Stimulated activated CD4-positive, alpha-beta T cell treated with anti-CD3 and anti-CD28 coated beads, Interleukin-2, amount 100 ng/mL, for 4 hours (primary cell): ENCODE measurements at places on chromosomes 5 and 9.

GRCh38 chr5:135608761-135609443, 30.1 kb upstream of the CXCL14 start:
- DNase-seq, result no peak

DNA sequence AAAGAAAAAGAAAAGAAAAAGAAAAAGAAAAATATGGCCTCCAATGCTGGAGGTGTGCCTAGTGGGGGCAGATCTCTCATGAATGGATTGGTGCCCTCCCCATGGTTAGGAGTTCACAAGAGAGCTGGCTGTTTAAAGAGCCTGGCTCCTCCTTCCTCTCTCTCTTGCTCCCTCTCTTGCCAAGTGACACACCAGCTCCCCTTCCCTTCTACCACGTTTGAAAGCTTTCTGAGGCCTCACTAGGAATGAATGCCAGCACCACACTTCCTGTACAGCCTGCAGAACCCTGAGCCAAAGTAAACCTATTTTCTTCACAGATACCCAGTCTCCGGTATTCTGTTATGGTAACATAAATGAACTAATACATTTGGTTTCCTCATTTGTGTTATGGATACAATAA, 14.4 kb upstream of the GALNT10 start:
- no peak for DNase-seq

- no peak for DNase-seq
These were observed 10.1 kb upstream of the THG1L start for GRCh38 chr5:157721159-157721558.

DNA sequence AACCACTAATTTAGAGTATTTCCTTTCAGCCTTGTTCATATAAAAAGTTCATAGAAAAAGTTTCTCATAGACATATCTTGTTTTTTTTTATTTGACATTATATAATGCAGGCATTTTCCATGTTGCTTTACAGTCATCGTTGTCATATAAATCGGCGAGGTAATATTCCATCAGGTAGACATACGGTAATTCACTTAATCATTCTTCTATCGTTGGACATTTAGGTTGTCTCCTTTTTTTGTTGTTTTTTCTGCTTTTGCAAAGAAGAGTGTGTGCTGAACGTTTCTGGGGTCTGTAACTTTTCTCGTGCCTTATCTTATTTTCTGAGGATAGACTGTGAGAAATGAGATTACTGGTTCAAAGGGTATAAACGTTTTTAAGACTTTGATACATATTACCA, 283.6 kb downstream of the ARHGAP26 start:
- no peak for DNase-seq

DNA sequence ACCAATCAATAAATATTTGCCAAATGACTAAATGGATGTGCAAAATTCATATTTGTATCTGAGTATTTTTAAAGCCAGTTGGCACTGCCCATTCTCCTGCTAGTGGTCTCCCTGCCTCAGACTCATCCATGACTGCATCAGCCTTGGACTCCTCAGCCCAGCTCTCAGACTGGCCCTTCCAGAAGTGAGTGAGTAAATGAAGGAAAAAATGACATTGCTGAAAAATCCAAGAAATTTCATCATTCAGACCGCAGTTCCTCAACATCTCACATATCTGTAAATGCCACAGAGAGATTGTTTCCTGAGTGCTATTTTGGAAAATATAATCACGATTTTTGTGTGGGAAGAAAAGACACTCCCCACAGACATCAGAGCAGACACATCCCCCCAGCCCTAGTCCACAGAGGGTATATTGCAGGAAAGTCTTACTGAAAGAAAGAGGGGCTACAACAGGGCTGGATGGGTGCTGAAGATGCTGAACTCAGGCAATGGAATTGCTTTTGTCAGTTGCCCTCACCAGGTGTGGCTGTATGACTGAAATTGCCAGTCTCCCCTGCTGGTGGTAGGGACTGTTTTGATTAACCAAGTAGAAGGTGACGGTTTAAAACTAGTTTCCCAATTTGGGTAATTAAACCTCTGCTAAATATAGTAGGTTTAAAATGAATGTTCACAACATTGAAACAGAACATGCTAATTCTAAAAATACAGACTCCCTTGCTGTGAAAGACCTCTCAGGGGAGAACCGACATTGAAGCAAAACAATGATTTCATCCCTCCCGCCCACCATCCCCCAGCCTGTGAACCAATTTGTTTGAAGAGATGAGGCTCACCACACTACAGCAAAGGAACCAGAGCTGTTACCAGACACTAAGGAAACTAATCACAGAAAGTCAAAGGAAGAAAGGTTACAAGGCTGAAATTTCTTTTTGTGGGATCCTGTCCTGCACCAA, 158.8 kb downstream of the DEPDC1B start:
- DNase-seq, result no peak

DNA sequence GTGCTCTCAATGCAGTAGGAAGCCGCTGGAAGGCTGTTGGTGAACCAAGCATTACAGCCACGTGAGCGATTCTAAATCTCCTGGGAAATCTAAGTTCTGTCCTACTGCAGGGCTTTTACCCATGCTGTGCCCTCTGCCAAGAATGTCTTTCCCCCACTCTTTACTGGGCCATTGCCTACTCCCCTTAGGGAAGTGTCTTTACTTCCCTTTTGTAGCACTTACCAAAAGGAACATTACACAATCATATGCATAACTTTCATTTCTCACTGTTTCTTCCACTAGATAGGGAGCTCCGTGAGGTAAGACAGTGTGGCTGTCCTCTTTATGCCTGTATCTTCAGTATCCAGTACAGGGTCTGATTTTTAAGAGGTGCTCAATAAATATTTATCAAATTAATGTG, 241.7 kb upstream of the NR4A3 start:
- DNase-seq, result no peak

DNA sequence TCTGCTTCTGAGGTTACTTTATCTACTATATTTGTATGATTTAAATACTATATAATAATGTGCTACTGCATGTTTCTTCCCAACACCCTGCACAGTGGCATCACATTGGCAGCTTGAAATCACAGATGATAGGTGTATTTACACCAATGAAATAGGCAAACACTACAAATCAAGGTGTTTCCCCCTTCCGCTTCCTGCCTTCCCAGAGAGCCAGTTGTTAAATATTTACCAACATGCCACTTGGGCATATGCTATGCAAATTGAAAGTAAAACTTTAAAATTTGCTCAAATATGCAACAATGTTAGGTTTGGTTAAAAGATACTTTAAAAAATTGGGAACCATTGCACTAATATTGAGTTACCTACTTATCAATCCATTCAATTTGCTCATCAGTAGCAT, 58.2 kb upstream of the SMARCA2 start:
- DNase-seq, result no peak

DNA sequence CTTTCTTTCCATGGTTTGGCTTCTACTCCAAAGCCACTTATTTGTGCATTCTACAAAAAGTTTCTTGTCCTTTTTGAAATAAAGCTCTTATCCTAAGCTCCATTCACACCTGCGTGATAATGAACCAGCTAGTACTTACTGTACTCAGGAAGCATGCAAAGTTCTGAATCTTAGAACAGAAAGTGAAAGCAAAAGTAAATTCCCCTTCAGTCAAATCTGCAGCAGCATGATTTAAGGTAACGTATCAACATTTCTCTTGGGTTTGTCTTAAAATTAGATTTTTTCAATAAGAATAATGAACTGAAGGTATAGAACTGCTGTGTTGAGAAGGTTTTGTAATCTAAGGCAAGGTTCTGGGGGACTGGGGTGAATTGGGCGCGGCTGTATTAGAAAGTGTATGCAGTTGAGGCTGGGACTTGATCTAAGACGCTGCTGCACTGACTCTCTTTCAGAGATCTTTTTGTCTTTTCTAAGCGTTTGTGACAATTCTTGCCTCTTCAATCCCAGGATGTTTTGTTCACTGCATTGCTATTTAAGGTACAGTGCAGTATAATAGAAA, at the start of gene ERAP2:
TSS of gene ERAP2 (plus strand) at position 209 of the 559 bp plus-strand sequence. CDS start 3,186 bp downstream, outside the sequence.
- DNase-seq, result no peak

DNA sequence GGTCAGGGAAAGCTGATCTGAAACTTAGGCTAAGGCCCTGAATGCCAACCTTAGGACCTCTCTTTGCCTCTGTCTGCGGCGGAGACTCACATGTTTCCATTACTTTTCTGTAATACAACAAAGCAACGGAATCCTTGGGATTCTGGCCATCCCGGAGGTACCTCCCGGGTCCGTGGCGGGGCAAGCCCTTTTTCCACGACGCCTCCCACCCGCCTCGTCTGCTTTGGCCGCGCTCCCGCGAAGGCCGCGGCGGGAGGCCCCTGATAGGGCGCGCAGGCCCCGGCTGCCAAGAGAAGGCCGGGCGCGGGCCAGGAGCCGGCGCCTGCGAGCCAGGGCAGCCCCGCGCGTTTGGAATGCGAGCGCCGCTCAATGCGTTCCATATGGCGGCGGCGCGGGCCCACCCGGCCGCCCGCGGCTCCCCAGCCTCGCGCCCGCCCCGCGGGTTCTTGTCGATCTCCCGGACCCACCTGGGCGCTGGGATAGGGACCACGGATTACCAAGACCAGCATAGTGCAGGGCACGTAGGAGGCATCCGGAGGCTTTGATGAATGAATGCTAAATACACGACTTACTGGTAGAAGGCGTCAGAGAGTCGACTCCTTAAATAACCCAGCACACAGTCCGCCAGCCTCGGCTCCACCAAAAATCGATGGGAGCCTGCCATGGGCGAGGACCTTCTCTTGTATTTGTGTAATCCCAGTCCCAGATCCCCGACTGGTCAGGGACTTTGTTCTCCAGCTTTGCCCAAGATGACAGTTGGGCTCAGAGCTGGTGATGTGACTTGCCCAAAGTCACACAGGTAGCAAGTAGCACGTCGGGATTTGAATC, 17.5 kb upstream of the PHF19 start:
- no peak for DNase-seq

DNA sequence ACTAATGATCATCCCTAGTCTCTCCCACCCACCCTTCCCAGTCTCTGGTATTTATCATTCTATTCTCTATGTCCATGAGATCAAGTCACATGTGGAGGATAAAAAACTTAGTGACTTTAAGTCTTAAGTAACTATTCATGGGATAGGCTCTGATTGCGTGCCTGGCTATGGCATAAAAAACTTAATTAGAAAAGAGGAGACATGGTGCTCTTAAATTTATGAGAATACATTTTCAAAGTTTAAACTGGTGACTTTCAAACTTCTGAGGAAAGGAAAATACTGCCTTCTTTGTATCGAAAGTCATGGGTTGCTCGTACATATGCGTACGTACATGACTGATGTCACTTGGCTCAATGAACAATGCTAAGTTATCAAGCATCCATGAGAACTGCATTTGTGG, 18.2 kb upstream of the TYRP1 start:
- no peak for DNase-seq

- DNase-seq, result no peak
These were observed 2.0 kb downstream of the PCDHA3 start for GRCh38 chr5:140802781-140803271.

DNA sequence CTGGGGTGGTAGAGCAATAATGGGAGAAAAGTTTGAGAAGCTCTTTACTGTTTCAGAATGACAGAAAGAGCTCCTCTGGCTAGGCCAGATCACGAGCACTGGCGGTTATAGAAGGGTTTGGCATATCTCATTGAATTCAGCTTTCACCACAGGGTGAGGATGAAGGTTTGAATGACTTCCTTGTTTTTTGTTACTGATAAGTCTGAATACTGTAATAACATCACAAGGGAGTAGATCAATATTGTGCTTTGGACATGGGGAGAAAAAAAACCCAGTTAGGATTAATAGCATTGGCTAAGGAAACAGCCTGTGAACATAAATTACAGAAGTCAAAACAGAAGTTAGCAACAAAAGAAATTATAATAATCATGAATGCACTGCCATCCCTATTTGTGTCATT, 9.4 kb downstream of the PHAX start:
- DNase-seq, result no peak

- no peak for DNase-seq
These were observed 779 bp downstream of the PKN3 start for GRCh38 chr9:128702949-128703615.

DNA sequence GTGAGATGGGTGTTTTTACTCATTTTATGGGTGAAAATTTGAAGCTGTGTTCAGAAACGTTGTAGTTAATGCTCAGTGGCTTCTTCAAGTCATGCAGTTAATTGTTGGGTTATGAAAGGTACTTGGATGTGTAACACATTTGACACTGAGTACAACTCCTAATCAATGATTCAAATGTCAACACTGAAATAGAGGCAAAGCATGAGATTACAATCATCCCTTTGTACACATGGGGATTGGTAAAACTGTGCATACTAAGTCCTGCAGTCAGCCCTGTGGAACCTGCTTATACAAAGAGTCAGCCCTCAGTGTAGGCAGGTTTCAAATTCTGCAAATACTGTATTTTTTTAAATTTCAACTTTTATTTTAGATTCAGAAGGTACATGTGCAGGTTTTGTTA, 3.3 kb downstream of the ABLIM3 start:
- no peak for DNase-seq

- DNase-seq, result no peak
These were observed 31.1 kb downstream of the RORB start for GRCh38 chr9:74528207-74528606.

DNA sequence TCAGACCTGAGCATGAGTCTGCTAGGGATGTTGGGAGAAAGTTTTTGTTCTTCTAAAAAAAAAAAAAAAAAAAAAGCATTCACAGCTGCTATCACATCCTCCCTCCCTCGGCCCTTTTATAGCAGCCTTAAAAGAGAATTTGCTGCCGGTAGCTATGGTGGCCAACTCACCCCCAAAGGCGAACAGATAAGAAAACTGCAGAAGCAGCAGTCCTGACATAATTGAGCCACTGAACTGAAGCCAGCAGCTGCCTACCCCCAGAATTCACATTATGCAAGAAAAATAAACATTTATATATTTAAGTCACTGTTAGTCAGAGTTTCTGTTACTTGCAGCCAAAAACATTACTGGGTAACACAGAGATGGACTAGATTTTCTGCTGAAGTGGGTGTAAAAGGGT, 124.3 kb upstream of the SMARCA2 start:
- no peak for DNase-seq

GRCh38 chr9:129237164-129237611, 59.1 kb upstream of the IER5L start:
- peak; percentile 72 for DNase-seq

GRCh38 chr5:142145106-142145900, 36.7 kb downstream of the NDFIP1 start:
- DNase-seq, result peak; percentile 54

- DNase-seq, result no peak
These were observed 39.8 kb upstream of the SLC24A2 start for GRCh38 chr9:19828576-19829109.

DNA sequence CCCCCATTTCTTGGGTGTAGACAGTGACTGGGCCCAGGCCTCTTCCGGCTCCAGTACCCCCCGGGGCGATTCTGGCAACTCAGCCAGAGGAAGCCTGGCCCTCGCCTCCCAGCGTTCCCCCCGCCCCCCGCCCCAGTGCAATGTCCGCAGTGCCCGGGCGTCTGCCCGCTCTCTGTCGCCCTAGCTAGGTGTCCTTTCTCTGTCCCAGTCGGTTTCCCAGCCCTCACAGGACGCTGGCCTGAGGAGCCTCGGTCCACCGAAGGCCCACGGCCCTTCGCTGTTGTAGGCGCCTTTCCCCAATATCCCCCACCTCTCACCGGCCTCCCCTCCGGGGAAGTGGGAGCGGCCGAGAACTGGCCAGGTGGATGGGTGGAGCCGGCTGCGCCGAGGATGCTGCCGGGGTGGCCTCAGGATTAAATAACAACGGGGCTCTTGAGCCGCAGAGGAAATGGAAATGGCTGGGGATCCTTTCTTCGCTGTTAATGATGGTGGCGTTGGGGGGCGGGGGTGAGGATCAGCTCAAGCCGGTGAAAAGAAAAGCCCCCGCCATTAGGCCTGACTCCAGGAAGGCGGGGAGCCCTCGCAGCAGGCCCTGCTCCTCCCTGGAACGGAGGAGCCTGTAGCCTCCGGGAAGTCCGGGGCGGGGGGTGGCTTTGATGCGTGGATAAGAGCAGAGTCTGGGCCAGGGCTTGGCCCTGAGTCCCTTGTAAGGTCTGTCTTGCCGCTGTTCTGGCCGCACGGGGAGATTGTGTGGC, 1.1 kb upstream of the SPRY4 start:
- DNase-seq, result no peak
